ENCODE measurements at places on chromosomes 16 and 17.
A peak's percentile ranks its signal among the peaks of the same experiment; 100 is the strongest.

GRCh38 chr17:39772415-39772814 lies 34.7 kb downstream of the GRB7 start:
- peaks cover 4% of the 10 kb centered on the region for H3K27me3 ChIP-seq
- H3K27ac ChIP-seq = no peak overlapping the region
- no peaks in the 10 kb centered on the region for H3K36me3 ChIP-seq
- H3K4me1 ChIP-seq = no peaks in the 10 kb centered on the region

GRCh38 chr16:77840093-77840492 lies 51.7 kb downstream of the VAT1L start:
- DNase-seq = no peak
- H3K4me1 ChIP-seq = peaks cover 9% of the 10 kb centered on the region
- peaks cover 10% of the 10 kb centered on the region for H3K36me3 ChIP-seq
- H3K27me3 ChIP-seq = no peaks in the 10 kb centered on the region

DNA sequence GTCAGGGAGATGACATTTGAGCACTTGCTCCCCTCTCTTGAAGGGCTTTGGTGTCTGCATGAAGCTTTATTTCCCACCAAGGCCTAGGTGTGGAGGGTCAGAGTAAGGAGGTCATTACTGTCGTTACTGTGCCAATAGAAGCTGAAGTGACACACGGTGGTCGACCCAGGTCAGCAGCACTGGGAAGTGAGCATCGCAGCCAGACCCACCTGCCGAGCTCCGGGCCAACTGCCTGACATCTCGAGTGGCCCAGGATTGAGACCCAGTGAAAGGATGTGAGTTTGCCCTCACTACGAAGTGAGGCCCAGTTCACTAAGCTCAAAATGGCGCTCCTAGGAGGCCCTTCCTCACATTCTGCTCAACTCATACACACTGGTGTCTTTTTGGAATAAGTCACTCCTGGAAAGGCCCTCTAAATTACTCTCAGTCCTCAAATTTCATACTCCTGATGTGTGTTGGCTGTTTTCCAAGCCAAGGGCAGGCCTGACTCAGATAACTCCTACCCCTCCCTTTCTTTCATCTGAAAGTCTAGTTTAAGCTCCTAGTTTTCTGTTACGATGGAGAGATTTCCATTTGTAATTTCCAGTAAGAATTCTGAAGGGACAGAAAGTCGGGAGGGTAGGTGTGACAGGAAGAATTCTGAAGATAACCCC lies 200.4 kb downstream of the LGALS9B start:
- H3K4me1 ChIP-seq = peaks cover 18% of the 10 kb centered on the region
- DNase-seq = no peak
- no peaks in the 10 kb centered on the region for H3K27me3 ChIP-seq
- peaks cover 6% of the 10 kb centered on the region for H3K36me3 ChIP-seq

DNA sequence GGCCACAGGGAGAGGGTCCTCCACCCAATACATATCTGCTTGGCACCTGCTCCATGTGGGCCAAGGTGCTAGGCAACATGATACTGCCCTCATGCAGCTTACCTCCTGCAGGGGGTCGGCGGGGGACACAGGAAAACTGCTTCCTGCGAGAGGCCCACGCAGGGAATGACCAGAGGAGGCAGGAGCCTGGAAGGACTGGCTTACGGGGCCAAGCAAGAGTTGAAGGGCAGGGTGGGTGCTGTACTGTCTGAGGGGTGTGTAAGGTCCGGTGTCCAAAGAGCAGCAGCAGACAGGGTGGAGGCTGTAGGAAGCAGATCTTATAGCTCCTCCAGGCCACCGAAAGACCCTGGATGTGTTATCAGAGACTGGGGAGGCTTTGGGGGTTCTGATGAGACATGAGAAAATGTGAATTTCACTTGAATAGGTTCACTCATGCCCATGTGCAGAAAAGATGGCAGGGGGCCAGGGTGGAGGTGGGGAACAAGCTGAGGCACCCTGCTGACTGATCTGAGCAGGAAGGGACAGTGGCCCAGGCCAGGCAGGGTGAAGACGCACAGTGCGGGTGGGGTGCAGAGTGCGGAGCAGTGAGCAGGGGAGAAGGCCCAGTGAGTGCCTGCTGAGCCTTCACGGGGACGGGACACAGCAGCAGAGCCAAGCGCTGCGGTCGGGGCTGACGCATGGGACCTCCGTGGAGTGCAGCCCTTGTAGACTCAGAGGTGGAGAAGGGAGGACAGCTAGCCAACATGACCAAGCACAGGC lies 8.3 kb downstream of the FLCN start:
- no peak overlapping the region for H3K4me3 ChIP-seq
- no peak overlapping the region for H3K27ac ChIP-seq
- DNase-seq = no peak
- peaks cover 11% of the 10 kb centered on the region for H3K4me1 ChIP-seq
- peaks cover 87% of the 10 kb centered on the region for H3K36me3 ChIP-seq

DNA sequence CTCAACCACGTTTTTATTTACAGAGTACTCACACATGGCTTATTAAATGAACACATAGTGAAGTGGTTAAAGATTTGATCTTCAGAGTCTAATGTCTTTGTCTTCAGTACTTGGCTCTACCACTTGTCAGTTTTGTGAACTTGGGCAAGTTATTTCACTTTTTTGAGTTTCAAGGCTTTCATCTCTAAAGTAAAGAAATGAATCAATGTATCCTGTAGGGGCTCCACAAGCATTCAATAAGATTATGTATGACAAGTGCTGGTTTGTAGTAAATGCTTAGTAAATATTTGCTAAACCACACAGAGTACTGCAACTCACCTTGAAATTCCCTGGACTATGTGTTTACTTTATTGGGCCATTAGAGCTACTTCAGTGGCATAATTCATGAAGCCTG lies 446.0 kb upstream of the GOT2 start:
- no peaks in the 10 kb centered on the region for H3K36me3 ChIP-seq
- no peak overlapping the region for H3K4me3 ChIP-seq
- no peak for DNase-seq

- peaks cover 5% of the 10 kb centered on the region for H3K4me1 ChIP-seq
- no peak for DNase-seq
- peaks cover 2% of the 10 kb centered on the region for H3K36me3 ChIP-seq
- H3K27ac ChIP-seq = no peak overlapping the region
- no peaks in the 10 kb centered on the region for H3K27me3 ChIP-seq
Measured at GRCh38 chr16:4098501-4098900, 17.7 kb downstream of the ADCY9 start.

DNA sequence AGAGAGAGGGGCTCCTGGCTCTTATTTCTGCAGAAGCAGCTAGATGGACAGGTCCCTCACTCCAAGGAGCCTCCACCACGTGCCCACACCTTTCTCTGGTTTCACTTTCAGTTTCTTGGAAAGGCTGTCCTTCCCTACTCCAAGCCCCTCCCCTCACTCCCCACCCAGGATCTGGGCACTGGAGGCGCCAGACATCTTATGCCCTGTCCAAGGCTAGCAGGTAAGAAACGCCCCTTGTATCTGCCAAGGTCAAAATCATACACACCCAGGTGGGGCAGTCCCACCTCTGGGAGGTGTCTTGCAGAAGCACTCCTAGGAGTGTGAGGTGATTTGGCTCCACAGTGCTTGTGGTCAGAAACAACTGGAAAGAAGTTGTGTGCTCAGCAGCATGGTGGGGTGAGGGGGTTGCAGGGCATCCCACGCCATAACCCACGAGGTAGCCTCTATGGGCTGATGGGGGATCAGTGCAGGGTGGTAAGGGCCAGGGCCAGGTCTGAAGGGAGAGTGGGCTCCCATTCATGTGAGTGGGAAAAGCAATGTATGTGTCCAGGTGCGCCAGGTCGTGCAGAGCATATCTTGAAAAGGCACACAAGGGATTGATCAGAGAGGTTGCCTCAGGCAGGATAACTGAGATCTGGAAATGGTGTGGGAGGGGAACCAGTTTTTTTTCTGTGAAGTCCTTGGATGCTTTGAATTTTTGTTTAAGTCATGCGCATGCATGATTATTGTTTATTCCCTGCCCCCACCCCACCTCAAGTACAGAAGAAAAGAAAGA lies 31.8 kb upstream of the PRM1 start:
- peaks cover 18% of the 10 kb centered on the region for H3K4me1 ChIP-seq
- no peak overlapping the region for H3K4me3 ChIP-seq
- DNase-seq = no peak
- H3K27me3 ChIP-seq = peaks cover 6% of the 10 kb centered on the region
- no peaks in the 10 kb centered on the region for H3K36me3 ChIP-seq

GRCh38 chr16:87201052-87201451 lies 116.1 kb downstream of the C16orf95 start:
- H3K36me3 ChIP-seq = no peaks in the 10 kb centered on the region
- no peaks in the 10 kb centered on the region for H3K27me3 ChIP-seq
- H3K4me1 ChIP-seq = peaks cover 17% of the 10 kb centered on the region
- H3K27ac ChIP-seq = no peak overlapping the region
- no peak overlapping the region for H3K4me3 ChIP-seq

GRCh38 chr16:3879887-3880564 lies 487 bp downstream of the CREBBP start:
- H3K36me3 ChIP-seq = no peaks in the 10 kb centered on the region
- no peak for DNase-seq
- no peaks in the 10 kb centered on the region for H3K27me3 ChIP-seq
- no peak overlapping the region for H3K27ac ChIP-seq

GRCh38 chr17:7336240-7337175 lies at the start of gene ACAP1:
Gene ACAP1 (plus strand): TSS chr17:7336529. CDS start chr17:7336735, 206 bp downstream.
- no peak within 1 kb of the TSS for H3K27ac ChIP-seq
- H3K36me3 ChIP-seq = no peaks in the 10 kb centered on the region

DNA sequence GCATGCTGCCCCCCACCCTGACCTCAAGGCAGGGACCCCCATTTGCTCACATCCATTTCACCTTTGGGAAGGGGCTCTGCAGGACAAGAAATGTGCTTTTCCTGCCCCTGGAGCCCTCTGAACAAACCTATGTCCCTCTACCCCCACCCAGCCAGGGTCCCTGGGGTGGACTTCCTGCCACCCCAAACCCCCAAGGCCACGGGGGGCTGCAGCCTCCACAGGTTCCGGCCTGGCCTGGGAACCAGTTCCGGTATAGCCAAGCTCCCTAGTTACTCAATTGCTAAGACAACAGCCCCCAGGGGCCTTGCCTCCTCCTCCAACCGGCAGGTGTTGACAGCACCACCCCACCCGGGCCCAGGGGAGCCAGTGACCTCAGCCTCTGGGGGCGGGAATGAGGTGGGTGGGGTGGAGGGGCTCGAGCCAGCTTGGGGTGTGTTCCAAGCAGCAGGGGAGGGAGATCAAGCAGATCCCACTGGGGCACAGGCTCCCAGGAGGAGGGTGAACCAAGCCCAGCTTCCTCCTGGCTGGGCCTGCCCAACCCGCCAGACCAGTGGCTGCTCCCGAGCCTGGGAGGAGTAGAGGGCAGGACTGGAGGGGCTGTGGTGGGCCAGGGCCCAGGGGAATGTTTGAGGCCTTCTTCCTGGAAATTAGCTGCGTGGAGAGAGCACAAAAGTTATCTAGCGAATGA lies 6.6 kb downstream of the PNMT start:
- H3K36me3 ChIP-seq = peaks cover 65% of the 10 kb centered on the region
- peaks cover 33% of the 10 kb centered on the region for H3K4me1 ChIP-seq

DNA sequence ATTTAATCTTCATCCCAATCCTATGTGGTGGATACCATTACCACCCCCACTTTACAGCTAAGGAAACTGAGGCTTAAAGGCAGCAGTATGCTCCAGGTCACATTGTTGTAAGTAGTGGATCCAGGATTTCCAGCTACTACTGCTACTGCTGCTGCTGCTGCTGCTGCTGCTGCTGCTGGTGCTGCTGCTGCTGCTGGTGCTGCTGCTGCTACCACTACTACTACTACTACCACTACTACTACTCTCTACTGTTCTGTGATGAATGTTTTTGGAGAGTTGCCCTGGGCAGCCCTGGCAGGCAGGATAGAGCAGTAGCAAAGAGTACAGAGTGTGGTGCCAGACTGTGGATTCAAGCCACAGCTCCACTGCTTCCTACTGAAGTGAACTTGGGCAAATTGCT lies 49.3 kb upstream of the SLC12A3 start:
- peak overlapping the region; percentile 22 for H3K27ac ChIP-seq
- H3K4me3 ChIP-seq = no peak overlapping the region
- peaks cover 12% of the 10 kb centered on the region for H3K4me1 ChIP-seq
- DNase-seq = peak; percentile 61
- peaks cover 12% of the 10 kb centered on the region for H3K36me3 ChIP-seq

- H3K4me3 ChIP-seq = no peak overlapping the region
- H3K4me1 ChIP-seq = peaks cover 13% of the 10 kb centered on the region
- H3K36me3 ChIP-seq = peaks cover 70% of the 10 kb centered on the region
- no peak overlapping the region for H3K27ac ChIP-seq
- no peak for DNase-seq
Measured at GRCh38 chr17:39679521-39680192, 8.2 kb downstream of the PGAP3 start.

GRCh38 chr16:50400967-50401348 lies 32.2 kb upstream of the BRD7 start:
- H3K27me3 ChIP-seq = no peaks in the 10 kb centered on the region
- no peaks in the 10 kb centered on the region for H3K36me3 ChIP-seq
- H3K27ac ChIP-seq = no peak overlapping the region
- peaks cover 9% of the 10 kb centered on the region for H3K4me1 ChIP-seq
- DNase-seq = no peak

- no peak overlapping the region for H3K4me3 ChIP-seq
- no peaks in the 10 kb centered on the region for H3K4me1 ChIP-seq
- DNase-seq = no peak
- peaks cover 3% of the 10 kb centered on the region for H3K36me3 ChIP-seq
Measured at GRCh38 chr17:63571632-63572310, 21.5 kb downstream of the DCAF7 start.

GRCh38 chr16:25143928-25144327 lies 32.4 kb downstream of the LCMT1 start:
- peak; percentile 55 for DNase-seq
- no peak overlapping the region for H3K4me3 ChIP-seq
- H3K27ac ChIP-seq = no peak overlapping the region
- H3K36me3 ChIP-seq = peaks cover 50% of the 10 kb centered on the region
- no peaks in the 10 kb centered on the region for H3K4me1 ChIP-seq
- no peaks in the 10 kb centered on the region for H3K27me3 ChIP-seq

DNA sequence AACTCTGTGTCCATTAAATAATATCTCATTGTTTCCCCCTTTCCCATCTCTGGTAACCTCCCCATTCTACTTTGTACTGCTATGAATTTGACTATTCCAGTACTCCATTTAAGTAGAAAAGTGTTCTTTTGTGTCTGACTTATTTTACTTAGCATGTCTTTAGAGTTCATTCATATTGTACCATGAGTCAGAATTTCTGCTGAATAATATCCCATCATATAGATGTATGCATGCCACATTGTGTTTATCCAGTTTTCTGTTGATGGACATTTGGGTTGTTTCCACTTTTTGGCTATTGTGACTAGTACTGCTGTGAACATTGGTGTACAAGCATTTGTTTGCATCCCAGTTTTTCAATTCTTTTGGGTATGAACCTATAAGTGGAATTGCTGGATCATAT lies 6.0 kb downstream of the PPM1D start:
- H3K36me3 ChIP-seq = no peaks in the 10 kb centered on the region
- H3K4me3 ChIP-seq = no peak overlapping the region
- no peak overlapping the region for H3K27ac ChIP-seq
- DNase-seq = no peak
- H3K4me1 ChIP-seq = peaks cover 11% of the 10 kb centered on the region

DNA sequence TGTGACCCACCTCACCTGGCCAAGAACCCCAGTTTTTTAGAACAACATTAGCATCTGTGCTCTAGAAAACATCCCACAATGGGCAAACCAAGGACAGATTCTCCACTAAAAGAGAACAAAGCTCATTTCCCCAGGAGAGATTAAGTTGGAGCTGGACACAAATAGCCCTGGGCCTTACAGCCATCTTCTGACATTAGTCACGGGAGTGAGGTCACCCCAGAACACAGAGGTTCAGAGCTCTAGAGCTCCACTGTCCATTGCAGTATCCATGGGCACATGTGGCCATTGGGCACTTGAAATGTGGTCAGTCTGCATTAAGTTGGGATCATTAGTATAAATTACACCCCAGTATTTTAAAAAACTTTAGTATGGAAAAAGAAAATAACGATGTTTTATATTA lies 47.6 kb upstream of the RBBP6 start:
- H3K27ac ChIP-seq = no peak overlapping the region
- no peaks in the 10 kb centered on the region for H3K36me3 ChIP-seq
- no peak for DNase-seq
- no peaks in the 10 kb centered on the region for H3K27me3 ChIP-seq

Data from spinal cord (tissue), 10 donors.